ENCODE measurements at places on chromosomes 7 and 10.

DNA sequence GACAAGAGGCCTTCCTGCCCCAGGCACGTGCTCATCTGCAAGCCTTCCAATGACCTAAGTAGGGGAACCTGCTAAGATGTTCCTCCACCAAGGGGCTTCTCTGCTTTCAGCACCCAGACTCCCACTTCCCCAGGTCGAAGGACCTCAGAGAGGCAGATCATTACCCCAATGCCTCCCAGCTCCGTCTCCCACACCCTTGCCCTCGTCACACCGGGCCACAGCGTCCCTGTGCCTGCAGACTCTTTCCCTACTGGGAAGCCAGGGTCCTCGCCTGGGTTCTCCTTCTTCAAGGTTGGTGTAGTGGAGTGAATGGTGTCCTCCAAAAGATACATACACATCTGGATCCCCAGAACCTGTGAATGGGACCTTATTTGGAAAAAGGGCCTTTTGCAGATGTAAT, 151.9 kb downstream of the UBE2H start:
- DNase-seq = no peak

- DNase-seq = no peak
Observed at GRCh38 chr7:142992427-142992826, 30.3 kb upstream of the KEL start.

DNA sequence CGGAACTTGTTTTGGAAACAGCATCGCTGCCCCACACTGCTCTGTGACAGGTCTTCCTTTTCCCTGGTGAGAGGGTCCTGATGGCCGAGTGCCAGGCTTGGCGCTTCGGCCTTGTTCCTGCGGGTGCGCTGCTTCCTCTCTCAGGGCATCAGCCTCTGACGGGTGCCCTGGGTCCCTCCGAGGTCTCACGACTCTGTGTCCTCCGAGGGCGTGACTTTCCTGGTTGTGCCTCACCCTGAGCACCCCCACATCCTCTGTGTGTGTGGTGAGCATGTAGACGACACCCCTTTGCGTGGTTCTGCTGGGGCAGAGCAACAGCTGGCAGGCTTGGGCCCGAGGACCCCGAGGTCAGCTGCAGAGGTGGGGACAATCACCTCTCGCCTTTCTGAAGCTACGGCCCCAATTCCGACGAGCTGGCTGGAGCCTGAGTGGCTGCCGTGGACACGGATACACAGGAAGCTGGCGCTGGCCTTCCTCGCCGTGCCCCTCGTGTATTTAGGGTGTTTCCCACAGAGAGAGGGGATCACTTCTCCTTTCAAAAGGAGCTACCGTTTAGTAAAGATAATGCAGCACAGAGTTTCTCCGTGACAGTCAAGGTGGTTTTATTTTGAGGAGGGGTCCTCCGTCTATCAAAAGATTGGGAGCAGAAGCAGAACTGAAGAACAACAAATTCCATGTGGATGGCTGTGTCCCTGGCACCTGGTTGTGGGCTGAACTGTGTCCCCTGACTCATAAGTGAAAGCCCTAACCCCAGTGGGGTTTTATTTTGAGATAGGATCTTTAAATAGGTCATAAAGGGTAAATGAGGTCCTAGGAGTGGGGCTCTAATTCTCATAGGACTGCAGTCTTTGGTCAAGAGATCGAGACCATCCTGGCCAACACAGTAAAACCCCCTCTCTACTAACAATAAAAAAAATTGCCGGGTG, 36.2 kb upstream of the PITRM1 start:
- no peak for DNase-seq

DNA sequence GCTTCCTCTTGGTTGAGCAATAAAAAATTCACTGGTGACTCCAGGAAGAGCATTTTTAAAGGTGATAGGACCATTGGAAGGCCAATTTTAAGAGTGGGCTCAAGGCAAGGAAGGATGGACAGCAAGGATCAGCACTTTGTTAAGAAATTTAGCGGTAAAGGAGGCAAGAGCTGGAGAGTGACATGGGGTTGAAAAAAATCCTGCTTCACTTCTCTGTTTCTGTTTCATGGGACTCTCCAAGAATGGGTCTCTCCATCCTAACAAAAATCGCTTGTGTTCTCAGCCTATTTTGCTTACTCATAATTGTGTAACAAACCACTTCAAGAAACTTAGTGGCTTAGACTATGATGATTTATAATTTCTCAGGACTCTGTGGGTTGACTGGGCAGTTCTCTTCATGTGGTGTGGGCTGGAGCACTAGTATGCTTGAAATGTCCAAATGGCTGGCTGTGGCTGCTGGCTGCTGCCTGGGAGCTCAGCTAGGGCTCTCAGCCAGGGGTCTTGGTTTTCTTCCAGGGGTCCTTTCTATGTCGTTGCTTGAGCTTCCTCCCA, 59.8 kb upstream of the ZNRF2 start:
- no peak for DNase-seq

GRCh38 chr10:49600781-49601400, 9.2 kb upstream of the SLC18A3 start:
- DNase-seq = no peak

DNA sequence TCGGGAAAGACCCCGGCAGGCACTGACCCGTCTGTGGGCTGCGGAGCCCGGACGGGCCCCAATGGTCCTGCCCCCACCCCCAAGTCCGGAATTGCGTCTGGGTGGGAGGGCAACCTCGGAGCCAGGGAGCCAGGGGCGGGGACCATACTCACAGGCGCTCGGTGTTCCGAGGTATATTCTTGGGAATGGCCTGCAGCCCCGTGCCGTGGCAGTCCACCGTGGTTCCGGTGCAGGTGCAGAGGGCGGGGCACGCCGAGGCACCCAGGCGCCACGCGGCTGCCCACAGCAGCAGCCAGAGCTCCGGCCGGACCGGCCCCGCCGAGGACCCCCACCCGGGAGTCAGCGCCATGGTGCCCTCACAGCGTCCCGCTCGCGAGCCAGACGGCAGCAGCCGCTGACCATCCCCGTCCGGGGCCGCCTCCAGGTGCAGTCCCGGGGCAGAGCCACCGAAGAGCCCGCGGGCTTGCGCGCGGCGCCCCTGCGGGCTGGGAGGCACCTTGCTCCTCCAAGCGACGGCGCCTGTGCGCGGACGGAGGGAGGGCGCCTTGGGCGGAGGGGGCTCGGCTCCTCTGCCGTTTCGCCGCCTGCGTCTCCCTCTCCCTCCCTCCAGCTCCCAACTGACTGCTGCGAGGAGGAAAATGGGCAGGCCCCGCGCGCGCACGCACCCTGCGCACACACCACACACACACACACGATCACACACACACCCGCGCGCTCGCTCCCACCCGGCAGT, at the start of gene SLIT1:
Gene SLIT1 (minus strand): TSS at position 634 of the 733 bp plus-strand sequence. CDS start 285 bp downstream, at position 349.
- DNase-seq = no peak

DNA sequence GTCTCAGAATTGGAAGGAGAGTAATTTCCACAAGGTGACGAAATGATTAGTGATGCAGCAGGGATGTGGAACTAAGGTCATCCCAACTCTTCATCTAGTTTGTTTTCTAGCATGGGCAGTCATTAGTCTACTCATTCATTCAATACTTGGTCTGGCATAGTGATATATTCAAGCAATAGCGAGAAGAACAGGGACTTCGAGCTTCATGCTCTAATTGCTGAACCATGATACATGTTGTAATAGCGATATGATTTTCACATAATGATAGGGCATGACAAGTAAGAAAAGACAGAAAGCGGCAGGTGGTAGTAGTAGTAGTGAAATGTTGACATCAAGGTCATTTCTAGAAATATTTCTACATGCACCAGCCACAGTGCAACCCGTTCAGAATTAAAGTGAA, 652.1 kb downstream of the PHTF2 start:
- no peak for DNase-seq

- no peak for DNase-seq
Observed at GRCh38 chr7:16359216-16359615, 62.1 kb downstream of the CRPPA start.

DNA sequence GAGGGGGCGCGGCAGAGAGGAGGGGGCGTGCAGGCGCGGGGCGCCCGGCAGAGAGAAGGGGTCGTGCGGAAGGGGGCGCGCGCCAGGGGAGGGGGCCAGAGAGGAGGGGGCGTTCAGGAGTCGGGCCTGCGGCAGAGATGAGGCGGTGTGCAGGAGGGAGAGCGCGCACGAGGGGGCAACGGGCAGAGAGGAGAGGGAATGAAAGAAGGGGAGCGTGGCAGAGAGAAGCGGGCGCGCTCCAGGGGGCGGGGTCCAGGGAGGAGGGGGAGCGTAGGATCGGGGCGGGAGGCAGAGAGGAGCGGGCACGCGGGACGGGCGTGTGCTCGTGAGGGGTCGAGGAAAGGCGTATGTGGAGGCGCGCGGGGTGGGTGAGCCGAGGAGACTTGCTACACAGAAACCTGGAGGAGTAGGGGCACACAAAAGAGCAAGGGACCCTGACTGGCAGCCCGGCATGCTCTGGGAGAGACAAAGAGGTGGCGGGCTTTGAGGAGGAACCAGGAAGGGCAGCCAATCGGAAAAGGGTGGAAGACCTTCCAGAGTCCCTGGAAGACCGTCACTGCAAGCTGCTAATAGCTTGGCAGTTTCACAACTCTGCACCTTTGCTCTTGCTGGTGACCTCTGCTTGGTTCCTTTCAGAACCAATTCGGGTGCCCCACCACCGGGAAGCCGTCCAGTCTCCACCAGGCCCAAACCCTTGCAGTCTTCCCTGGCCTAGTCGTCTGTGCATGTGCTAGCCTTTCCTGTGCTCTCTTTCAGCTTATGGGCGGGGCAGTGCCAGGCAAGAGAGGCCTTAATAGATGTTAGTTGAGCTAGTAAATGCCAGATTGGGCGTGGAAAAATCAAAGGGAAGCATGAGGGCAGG, 639 bp downstream of the DYDC2 start:
- no peak for DNase-seq

DNA sequence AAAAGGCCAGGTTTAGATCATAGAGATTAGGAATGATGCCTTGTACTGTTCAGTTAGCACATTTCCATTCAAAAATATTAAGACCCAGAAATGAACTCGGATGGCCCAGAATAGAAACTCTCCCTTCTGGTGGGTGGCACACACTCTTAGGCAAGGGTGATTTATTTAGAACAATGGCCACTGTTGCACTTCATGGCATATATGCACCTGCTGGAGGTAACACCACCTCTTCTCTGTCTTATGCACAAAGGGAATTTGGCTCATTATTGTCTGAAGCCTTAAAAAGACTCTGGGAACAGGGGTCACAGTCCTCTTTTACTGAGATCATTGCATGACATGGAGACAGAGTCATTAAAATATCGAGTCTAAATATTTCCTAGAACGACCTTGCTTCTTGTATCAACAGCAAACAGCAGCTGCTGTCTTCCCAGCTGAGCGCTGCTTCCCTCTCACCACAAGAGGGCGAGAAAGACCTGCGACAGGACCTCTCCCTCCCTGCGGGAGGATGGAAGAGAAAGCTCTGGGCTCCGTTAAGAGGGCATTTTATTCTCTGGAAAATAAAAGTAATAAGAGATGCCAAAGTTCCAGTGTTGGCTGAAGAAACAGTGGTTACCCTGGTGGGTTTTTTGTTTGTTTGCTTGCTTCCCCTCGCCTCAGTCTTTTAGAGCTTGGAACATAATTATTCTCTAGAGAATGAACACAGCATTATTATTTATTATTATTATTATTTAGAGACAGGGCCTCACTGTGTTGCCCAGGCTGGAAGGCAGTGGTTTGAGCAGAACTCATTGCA, 13.5 kb upstream of the BAMBI start:
- DNase-seq = no peak

DNA sequence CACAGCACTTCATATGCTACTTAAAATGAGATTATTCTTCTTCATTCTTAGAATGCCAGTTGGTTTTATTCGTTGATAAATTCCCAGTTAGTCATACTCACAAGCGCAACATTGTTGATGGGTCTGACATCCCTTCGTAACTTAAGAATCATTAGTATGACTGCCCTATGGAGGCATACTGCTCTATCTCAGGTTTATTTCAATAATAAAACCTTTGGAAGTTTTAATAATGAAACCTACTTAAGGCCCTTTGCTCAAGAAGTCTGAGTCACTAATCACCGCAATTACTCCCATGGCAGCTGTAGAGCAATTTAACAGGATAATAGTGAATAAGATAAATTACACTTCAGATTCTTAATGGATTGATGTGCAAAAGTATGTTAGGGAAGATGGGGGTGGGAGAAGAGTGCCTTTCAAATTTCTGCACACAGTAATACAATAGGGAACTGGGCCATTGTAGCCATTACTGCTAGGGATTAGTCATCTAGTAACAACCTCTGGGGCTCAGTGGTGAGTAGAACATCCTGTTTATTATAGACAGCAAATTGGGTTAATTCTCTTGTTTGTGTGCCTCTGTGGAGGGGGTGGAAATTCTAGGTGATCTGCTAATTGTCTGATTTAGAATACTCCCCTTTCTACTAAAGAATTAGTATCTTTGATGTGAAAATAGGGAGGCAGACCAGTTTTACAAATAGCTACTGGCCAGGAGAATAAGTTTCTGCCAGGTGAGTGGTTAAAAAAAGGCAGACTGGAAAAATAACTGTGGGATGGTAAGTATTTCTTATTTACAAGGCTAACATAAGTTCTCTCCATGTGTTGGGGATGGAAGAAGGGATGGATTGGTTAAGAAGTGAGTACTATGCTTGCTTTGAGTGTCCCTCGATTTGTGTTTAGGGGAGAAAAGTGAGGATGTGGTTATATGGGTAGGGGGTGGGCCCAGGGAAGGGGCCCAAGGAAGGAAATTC, 74.5 kb upstream of the VKORC1L1 start:
- DNase-seq = no peak

- DNase-seq = no peak
Observed at GRCh38 chr10:79239275-79239779, 107.9 kb upstream of the PPIF start.

GRCh38 chr10:70270952-70271351, 12.9 kb downstream of the NPFFR1 start:
- DNase-seq = no peak

DNA sequence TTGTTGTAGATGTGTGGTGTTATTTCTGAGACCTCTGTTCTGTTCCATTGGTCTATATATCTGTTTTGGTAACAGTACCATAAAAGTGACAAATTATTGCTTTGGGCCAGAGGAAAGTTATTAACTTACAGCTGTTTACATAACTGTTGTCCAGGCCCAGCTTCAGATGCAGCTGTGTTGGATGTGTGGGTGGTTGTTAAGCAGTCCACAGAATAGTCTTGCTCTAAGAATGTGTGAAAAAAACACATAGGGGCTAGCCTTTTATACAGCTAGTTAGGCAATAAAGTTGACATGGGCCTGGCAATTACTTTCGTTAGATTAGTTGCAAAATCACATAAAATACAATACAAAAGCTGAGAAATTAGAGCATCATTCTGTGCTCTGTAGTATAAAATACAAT, 31.9 kb downstream of the DLD start:
- no peak for DNase-seq

- DNase-seq = no peak
Observed at GRCh38 chr7:131607291-131608115, 51.1 kb upstream of the PODXL start.
